ENCODE measurements at places on chromosomes 11 and 22.

GRCh38 chr11:83456075-83456474 lies 169.9 kb upstream of the CCDC90B start:
- DNase-seq: no peak

DNA sequence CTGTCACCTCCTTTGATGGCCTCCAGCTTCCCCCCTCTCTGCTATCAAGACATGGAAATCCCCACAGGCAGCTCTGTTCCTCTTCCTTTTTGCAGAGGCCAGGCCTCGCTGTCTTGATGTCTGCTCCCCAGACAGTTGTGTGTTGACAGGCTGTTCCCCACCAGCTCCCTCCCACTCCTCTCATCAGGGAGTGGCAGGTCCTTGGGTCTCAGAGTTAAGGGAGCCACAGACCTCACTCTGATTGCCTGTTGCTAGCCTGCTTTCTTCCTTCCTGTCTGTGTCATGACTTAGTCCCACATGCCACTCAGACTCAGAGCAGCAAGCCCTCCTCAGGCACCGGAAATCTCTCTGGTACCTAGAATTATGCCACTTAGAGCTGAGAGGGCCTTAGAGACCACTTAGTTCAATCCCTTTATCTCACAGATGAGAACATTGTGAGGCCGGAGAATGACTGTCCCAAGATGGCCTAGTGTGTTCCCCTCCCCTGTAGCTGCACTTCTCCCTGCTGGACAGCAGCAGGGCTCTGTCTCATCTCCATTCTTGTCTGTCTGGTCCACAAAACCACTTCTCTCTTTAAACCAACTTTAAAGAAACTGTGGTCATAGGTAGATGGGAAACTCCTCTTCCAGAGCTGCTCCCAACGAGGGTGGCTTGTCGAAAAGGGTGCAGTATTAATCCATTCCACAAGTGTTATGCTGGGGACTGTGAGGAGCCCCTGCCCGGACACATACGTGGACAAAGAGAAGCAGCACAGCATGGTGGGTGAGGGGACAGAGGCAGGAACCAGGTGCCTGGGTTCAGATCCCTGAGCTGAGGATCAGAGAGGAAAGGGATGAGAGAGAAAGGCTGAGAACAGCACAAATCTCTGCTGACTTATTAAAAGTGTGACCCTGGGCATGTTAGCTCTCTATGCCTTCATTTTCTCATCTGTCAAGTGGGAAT lies 4.2 kb downstream of the AMPD3 start:
- DNase-seq: no peak

GRCh38 chr22:19657252-19658056 lies 56.8 kb upstream of the SEPTIN5 start:
- no peak for DNase-seq

DNA sequence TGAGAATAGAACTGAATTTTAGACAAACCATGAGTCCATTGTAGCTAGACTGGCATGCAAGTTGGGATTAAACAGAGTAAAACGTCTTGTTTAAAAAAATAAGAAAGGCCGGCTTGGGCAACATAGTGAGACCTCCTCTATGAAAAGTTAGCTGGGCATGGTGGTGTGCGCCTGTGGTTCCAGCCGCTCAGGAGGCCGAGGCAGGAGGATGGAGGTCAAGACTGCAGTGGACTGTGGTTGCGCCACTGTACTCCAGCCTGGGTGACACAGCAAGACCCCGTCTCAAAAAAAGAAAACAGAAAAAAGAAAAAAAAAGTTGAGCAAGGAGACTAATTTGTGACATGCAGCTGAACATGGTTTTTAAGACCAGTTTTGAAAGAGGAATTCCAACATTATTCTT lies 23.5 kb downstream of the CDPF1 start:
- no peak for DNase-seq

DNA sequence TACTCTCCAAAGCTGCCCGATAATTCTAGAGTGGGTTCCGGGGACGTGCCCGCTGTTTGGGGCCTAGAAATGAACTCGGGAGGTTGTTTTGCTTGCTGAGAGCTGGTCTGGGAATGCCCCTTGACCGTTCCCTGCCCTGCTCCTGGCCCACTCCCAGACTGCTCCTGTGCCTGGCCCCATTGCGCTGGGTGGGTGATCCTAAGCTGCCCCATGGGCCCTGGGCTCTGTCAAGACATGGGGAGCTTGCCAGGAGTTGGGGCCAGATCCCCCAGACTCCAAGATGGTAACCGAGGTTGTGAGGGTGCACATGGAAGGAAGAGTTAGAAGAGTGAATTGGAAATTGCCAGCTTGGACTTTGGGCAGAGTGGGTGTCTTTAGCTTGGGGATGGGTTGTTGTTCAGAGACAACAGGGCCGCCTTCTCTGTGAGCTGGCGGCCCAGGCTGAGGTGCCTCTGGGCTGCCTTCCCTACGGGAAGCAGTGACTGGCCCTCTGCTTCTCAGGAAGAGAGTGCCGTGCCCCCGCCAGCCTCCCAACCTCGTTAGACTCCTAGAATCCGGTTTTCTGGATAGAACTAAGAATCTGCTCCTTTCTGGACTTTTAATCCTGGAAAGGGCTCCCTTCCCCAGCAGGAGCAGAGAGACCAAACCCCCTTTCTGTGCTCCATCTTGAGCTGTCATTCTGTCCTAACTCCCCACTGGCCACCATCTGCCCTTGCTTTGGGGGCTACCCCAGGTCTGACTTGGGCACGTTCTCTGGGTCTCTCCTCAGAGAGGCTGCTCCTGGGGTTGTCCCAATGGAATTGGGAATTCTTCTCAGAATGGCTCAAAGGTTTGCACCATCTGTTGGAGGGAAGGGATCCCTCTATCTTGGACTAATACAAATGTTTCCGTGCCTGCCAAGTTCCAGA lies 1.8 kb downstream of the ST3GAL4 start:
- DNase-seq: no peak

- DNase-seq: no peak
Measured at GRCh38 chr11:12266943-12267342, 110.4 kb upstream of the PARVA start.

DNA sequence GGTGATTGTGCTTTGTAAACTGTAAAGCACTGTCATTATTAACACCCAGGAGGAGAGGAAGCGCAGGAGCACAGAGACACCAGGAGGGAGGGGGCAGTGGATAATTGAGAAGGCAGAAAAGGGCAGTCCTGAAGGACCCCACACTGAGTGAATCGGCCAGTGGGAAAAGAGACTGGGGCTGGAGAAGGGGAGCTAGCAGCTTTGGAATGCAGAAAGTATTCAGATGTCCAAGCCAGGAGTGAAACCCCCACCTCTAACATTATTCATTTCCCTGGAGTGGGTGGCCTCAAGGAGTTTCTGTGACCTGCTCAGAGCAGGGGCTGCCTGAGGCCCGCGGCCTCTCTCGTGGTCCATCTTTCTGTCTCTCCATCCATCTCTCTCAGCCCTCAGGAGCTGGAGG lies 38.0 kb upstream of the CDON start:
- DNase-seq: no peak

DNA sequence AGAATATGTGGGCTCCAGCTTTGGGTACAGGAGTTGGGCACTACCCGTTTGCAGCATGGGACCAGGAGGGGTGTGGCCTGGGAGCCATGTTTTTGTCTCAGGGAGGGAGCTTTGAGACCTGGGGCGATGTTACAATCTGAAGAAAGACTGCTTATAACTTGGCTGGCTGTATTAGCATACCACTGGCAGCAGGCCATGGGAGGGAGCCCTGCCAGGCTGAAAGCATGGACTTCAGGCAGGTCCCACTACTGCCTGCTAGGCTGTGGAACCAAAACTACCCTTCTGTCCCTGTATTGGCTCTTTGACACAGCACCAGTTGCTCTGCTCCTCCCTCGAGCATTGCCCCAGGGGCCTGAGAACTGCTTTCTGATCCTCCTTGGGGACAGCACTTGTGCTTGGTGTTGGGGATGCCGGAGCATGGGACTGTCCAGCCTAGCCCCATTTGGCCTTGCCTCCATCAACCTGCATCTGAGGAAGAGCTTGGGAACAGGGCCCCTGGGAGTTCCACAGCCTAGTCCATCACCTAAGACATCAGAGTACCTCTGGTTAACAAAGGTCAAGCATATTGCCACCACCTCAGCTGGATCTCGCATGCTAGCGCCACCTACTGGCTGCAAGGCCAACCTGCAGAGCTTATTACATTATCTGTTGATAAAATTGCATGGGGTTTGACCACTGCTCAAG lies 217.4 kb downstream of the SBF2 start:
- no peak for DNase-seq

GRCh38 chr22:43220625-43221380 lies 33.9 kb upstream of the TTLL12 start:
- no peak for DNase-seq

DNA sequence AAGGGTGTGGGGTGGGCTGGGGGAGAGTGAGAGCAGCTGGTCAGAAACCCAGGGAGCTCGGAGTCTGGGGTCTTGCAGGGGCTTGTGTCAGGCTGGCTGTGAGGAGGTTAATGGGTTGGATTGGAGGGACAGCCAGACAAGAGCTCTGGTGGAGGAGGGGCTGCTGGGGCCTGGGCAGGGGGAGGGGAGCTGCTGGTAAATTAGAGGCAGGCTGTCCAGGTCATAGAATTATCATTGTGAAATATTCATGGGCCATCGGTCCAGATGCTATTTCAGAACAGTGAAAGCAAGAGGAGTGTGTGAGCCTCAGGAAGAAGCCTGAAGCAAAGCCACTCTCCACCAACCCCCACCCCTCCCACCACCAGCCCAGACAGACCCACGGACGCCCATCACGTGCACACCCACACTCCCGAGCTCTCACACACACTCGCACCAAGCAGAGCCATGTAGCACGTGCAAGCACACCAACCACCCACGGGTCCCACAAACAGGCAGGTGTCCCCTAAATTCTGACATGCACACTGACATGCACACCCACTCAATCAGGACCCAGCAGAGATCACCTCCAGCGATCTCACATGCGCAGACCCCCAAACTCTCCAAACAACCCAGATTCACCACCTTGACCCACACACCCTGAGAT lies 18.8 kb downstream of the RTN4RL2 start:
- DNase-seq: no peak

- no peak for DNase-seq
Measured at GRCh38 chr11:135027461-135027860, 615.4 kb upstream of the B3GAT1 start.

DNA sequence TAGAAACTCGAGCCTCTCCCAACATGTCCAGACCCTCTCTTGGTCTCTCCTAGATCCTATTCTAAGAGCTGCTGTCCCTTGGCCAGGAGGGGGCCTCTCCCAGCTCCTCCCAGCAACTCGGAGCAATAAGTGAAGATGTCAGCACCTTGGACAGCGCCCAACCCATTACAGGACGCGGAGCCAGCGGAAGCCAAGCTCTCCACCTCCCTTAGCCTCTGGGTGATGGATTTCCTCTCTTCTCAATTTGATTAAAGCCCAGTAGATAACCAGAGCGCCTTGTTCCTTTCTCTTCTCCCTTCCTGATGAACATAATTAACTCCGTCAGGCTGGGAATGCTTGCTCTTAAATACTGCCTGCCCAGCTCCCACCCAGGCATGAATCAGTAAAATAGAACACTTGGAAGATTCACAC lies 26.2 kb upstream of the TPBGL start:
- DNase-seq: no peak

DNA sequence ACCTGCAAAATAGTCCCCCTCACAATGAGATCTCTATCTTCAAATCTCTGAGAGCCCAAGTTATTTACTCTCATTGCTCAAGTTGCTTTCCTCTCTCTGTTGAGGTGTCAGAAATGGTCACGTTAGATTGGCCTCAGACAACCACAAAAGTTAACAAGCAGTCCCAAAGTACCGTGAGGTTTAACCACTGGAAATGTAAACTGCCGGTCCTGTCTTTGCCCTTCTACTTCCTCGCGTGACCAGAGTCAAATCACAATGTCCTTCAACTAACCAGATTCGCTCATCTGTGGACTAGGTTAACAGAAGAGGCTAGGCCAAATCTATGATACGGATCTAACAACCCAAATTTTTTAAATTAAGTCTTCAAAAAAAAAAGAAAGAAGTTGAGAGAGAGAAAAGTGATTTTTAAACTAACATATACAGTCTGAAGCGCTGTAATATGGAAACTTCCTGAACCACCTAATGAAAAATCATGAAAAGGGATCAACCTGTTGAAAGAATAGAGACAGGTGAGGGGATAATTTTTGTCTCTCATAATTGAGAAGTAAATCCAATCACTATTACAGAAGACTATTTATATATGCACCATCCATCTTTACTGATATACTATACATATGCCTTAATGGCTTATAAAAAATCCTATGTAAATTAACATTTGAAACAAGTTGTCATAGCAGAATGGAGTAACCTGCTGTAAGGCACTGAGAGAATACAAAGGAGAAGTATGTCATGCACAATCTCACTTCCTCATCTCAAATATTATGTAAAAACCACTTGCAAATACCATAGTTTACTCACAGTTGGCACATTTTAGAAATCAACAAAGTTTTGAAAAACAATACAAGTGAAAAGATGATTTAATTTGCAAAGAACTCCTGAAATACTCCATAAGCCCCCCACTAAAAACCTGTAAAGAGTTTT lies 3.3 kb upstream of the JAML start:
- no peak for DNase-seq

DNA sequence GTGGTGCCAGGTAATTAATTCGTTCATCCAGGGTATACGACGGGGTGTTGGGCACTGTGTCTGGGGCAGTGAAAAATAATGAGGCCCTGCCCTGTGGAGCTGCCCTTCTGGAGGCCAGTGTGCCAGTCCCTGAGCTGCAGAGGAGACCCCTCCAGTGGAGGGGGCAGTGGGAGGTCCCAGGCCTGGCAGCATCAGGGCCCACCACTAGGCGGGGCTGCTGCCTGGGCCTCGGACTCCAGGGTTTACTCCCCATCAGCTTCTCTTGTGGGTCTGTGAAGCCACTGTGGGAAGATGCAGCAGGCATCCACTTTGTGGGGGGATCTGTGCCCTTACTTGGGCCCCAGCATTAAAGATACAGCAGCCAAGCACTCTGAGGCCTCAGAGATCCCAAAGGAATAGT lies 17.4 kb upstream of the TMPRSS6 start:
- no peak for DNase-seq

GRCh38 chr22:37171662-37172061 lies 16.4 kb downstream of the C1QTNF6 start:
- DNase-seq: no peak

- no peak for DNase-seq
Measured at GRCh38 chr11:23283666-23284065, 423.4 kb upstream of the CCDC179 start.

DNA sequence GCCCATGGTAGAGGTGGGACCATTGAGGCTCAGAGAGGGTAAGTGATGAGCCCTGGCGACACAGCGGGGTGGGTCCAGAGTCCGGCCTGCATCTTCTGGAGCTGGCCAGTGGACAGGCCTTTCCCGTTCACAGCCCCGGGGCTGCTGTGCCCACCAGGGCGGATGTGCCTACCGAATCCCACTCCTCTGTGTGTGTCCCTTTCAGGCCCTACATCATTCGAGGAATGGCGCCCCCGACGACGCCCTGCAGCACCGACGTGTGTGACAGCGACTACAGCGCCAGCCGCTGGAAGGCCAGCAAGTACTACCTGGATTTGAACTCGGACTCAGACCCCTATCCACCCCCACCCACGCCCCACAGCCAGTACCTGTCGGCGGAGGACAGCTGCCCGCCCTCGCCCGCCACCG lies 11.9 kb upstream of the PPP6R3 start:
- DNase-seq: no peak

GRCh38 chr11:69916806-69917387 lies 97.7 kb upstream of the FGF3 start:
- DNase-seq: no peak
